ENCODE measurements at places on chromosomes 3 and 15.
A peak's percentile ranks its signal among the peaks of the same experiment; 100 is the strongest.

GRCh38 chr3:106144030-106144429 lies 275.2 kb upstream of the CBLB start:
- no peak for DNase-seq

DNA sequence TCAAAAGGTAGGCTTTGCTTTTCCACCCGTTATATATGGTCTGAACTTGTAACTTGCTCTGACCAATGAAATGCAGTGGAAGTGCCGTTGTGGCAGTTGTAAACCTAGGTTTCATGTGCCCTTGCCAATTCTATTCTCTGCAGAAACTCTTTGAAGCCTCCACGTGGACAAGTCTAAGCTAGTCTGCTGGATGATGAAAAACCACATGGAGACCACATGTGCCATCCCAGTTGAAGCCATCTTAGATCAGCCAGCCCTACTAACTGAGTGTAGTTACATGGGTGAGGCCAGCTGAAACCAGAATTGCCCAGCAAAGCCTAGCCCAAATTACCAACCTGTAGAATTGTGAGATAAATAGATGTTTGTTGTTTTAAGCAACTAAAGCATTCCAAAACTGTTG lies 183.7 kb upstream of the KCNH8 start:
- no peak for DNase-seq

DNA sequence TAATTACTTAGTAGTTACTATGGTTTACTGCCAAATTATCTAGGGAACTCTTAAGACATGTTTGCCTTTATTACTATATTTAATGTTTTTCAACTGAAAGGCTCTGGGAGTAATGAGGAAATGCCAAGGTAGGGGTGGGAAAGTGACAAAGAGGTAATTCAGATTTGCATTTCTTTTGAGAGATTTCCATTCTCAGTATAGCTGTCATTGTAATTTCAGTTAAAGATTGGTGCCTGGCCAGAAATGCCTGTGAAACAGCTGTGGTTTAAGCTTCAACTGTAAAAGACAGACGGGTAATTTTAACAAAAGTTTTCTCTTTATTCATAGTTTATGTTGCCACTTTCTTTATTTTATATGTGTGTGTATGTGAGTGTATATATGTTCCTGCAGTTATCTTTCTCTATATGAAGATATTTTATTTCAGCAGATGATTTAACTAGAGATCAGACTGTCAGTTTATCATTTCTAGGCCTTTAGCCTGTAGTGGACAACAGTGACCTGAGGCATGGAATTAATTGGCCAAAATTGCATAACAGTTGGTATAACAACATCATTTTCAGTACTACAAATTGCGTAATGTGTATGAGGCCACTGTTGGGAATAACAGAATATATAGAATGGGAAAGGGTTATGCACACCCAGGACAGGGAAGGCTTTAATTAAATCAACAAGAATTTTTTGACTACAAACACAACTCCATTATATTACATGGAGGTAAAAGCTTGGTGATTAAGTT lies 119.0 kb downstream of the BBX start:
- DNase-seq = no peak

DNA sequence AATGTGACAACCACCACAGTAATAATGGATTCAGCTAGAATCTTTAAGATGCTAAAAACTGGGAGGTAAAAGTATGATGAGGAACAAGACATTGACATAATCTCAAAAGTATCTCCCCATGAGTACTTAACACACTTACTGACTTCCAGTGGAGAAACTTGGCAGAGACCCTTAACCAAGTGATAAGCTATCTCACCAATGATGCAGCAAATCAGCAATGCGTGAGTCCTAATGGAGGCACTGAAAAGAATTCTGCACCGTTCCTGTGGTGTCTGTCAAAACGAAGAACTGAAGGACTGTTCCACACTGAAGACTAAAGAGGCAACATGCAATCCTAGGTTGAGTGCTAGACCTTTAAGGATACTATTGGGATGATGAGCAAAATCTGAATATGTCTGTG lies 67.9 kb upstream of the OCA2 start:
- DNase-seq = no peak

GRCh38 chr3:127072971-127073783 lies 90.3 kb downstream of the PLXNA1 start:
- no peak for DNase-seq

- DNase-seq = peak; percentile 74
These were observed 187.4 kb upstream of the LINGO1 start for GRCh38 chr15:77819851-77820728.

DNA sequence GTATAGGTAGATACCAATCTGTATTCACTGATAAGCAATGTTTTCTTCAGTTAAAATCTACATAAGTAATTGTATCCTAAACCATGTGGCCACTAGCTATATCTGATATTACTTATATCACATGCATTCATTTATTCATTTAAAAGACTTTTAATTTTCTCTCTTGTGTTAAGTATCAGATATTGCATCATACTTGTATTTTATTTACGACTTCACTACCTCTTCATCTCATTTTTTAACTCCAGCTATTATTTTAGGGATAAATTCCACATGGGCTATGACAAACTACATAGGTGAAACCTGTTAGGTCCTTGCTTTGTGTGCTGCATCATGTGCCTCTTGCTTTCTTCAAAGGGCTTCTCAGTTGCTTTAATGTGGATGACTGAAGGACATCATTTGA lies 1018.3 kb downstream of the ZPLD1 start:
- DNase-seq = no peak

DNA sequence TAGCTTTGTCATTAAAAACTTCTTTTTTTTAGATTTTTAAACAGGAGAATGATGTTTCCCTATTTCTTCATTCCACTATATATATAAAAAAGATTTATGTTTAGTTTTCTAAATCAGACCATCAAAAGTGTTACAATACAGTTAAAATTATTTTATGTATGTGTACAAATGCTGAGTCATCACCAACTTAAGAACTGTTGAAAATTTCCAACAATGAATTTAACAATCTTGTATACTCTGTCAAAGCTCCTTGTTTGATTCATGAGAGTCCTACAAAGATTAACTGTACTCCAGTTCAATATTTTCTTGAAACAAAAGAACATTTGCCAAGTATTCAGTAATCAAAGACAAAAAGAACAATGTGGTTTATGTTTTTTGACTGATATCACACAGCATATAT lies 82.0 kb downstream of the POLQ start:
- no peak for DNase-seq

- peak; percentile 89 for DNase-seq
These were observed 9.9 kb downstream of the DISP2 start for GRCh38 chr15:40367686-40368611.

- DNase-seq = no peak
These were observed 66.8 kb downstream of the CD200R1L start for GRCh38 chr3:112779558-112780480.

DNA sequence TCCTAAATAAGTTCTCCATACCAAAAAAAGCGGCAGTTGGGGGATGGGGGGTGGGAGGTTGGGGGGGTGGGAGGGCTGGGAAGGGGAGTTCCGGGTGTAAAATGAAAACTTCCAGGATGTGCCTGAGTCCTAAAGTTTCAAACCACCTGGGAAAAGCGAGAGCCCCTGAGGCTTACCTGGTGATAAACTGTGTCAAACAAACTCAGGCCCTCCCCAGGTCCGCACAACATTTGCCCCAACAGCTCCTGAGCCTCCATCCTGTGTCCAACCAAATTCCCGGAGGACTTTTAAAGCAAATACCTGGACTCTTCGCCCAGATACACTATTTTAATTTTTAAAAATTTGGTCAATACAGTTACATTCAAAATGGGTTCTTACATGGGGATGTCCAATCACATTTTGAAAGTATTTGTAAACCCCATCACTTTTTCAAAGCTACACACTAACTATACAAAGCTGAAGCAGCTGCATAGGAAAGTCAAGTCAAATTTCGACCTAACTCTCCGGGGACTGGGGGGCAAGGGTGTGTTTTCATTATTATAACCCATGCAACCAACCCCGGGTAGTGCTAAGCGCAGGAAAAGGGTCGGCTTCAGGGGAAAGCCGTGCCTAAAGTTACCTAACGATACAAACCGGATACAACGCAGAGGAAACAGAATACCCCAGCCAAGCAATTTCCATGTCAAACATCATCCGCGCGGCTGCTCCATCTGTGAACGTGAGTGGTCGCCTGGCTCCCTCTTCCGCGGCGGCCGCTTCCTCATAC lies 685 bp upstream of the FOXB1 start:
- no peak for DNase-seq

DNA sequence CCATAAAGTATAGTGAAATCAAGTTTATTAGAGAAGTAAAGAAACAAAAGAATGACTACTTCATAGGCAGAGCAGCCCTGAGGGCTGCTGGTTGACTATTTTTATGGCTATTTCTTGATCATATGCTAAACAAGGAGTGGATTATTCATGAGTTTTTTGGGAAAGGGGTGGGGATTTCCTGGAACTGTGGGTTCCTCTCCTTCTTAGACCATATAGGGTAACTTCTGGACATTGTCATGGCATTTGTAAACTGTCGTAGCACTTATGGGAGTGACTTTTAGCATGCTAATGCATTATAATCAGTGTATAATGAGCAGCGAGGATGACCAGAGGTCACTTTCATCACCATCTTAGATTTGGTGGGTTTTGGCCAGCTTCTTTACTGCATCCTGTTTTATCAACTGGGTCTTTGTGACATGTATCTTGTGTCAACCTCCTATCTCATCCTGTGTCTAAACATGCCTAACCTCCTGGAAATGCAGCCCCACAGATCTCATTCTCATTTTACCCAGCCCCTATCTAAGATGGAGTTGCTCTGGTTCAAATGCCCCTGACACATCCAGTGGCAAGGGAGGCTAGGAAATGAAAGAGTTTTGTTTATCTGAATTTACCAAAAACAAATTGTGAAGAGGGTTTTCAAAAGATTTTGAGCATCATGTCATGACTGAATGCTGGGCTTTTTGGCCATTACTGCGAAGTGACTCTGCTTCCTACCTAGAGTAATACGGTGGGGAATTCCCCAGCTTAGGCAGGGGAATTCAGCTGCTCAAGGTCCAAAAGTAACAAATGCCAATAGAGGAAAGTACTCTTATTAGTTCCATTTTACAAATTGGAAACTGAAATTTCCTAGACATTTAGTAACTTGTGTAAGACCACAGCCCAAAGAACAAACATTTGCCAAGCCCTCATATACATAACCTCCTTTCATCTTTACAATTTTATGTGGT lies 6.2 kb upstream of the SPSB4 start:
- DNase-seq = no peak

GRCh38 chr3:10361375-10361774 lies 40.5 kb upstream of the SEC13 start:
- peak; percentile 67 for DNase-seq

DNA sequence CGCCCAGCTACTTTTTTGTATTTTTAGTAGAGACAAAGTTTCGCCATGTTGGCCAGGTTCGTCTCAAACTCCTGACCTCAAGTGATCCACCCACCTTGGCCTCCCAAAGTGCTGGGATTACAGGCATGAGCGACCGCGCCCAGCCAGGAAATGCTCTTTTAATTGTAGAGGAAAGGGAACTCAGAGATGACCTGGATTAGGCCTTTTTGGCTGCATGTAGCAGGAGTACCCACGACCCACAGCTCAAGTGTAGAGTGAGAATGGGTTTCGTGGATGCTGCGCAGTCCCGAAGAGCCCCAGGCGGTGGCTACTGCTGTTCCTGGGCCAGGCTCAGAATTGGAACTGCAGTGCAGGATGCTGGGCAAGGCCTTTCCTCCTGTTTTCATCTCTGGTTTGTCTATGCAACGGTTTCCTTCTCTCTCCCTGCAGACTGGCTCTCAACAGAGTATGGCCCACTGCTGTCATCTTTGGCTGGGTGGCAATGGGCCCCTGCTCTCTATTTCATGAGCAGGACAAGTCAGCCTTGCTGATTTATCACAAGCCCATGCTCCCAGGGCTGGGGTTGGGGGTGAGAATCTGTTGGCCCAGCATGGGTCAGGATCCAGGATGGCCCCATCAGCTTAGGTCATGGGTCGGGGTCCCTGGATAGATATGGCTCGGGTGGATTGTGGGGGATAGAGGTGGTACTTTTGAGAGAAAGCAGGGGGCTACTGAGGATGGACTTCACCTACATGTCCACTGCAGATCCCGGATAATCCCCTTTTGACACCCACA lies 51.2 kb downstream of the GASK1A start:
- no peak for DNase-seq

DNA sequence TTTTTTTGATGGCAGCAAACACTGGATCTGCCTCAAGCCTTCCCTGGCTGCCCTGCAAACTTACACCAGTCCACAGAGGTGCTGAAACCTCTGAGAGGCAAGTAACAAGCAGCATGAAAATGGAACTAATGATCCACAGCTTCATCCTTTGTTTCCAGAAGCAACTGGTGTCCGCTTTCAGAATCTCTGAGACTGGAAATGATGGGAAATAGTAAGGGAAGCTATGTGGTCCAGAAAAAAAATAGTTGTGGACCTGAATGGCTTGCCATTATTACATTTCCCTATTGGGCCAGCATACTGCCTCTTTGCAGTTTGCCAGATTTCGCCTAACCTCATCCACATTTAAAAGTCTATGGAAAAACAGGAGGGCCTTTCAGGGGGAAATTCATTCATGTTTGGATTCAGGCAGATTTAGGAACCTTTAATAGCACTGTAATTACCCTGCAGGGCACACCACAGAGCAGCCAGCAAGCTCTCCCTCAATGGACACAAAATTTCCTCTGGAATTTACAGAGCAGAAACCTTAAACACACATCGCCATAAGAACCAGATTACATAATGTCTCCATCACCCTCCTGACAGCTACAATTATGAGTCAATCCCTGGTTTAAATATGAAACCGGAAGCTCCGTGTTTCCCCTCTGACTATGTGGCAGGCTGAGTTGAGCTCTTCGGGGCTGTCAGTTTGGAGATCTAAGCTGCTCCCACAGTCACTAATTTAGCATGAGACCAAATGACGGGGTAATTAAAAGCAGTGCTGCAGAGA lies 134.4 kb downstream of the TMCO5A start:
- DNase-seq = peak; percentile 16

- peak; percentile 92 for DNase-seq
These were observed 105.6 kb upstream of the HES1 start for GRCh38 chr3:194030372-194030771.

- DNase-seq = no peak
These were observed 6.0 kb downstream of the SPATA12 start for GRCh38 chr3:57066471-57066870.

DNA sequence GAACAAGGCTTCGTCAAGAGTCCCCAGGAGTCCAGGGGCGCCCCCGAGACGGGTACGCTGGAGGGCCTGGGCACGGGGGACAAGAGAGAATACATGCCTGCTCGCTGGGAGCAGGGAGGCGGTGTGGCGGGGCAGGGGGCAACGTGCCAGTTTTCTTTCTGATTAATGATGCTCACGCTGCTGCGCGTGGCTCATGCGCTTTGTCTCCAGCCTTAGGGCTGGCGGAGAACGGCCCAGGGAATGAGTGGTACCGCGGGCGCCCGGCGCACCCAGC lies 408 bp upstream of the ARPP21 start:
- no peak for DNase-seq

- DNase-seq = no peak
These were observed 622.3 kb downstream of the DIPK2A start for GRCh38 chr3:144593881-144594280.
